GM06990 (cell line): ENCODE measurements at places on chromosomes 6 and 20.

DNA sequence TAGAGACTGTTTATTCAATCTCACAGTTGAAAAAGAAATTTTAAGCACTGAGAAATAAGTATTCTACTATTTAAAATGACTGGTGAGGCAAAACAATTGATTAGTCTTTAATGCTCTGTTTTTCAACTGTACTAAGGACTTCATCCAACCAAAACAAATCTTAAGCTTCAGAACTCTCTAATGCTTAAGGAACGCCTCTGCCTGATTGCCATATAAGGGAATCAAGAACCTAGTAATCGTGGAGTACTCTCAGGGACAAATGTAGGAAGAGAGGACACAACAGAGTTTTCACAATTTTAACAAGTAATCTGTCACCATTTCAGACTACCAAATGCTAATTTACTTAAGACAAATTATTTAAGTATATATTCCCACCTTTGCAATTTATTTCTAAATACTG lies 16.1 kb downstream of the FBXO30 start:
- no peak for DNase-seq

GRCh38 chr6:167956983-167957492 lies 40.4 kb upstream of the KIF25 start:
- DNase-seq: no peak

- DNase-seq: no peak
These were observed 751.5 kb downstream of the EPHA7 start for GRCh38 chr6:92667843-92668242.

DNA sequence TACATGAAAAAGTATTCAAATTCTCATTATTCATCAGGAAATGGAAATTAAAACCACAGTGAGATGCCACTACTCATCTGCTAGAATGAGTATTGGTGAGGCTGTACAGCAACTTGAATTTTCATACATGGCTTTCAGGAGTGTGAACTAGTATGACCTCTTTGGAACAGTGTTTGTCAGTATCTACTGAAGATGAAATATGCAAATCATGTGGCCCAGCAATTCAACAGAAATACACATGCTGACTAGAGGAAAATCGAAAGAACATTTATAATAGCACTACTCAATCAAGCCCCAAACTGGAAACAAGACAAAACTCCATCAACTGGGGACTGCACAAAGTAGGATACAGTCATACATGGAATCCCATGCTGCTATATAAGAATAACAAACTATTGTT lies 102.2 kb downstream of the DCDC2 start:
- DNase-seq: peak; percentile 9

GRCh38 chr20:5127859-5128424 lies 1.1 kb downstream of the CDS2 start:
- DNase-seq: no peak

- DNase-seq: no peak
These were observed 166.8 kb downstream of the DST start for GRCh38 chr6:56475736-56476457.

DNA sequence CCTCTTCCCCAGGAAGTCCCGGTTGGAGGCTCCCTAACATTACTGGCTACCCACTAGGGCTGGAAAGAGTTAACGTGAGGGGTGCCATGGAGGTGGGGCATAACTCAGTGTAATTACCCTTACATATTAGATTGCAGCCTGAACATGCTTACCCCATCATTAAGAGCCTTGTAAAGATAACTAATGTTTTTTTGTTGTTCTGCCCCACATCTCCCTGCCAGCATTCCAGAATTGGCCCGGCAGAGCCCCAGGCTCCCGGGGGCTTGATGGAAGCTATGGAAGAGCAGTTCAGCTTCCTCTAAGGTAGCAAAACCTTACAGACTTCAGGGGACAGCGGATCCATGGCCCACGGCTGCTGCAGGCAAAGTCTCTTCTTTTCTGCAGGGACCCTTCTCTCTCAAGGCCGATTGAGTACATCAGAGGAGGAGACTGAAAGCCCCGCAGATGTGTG lies 166.1 kb upstream of the FOXQ1 start:
- no peak for DNase-seq

DNA sequence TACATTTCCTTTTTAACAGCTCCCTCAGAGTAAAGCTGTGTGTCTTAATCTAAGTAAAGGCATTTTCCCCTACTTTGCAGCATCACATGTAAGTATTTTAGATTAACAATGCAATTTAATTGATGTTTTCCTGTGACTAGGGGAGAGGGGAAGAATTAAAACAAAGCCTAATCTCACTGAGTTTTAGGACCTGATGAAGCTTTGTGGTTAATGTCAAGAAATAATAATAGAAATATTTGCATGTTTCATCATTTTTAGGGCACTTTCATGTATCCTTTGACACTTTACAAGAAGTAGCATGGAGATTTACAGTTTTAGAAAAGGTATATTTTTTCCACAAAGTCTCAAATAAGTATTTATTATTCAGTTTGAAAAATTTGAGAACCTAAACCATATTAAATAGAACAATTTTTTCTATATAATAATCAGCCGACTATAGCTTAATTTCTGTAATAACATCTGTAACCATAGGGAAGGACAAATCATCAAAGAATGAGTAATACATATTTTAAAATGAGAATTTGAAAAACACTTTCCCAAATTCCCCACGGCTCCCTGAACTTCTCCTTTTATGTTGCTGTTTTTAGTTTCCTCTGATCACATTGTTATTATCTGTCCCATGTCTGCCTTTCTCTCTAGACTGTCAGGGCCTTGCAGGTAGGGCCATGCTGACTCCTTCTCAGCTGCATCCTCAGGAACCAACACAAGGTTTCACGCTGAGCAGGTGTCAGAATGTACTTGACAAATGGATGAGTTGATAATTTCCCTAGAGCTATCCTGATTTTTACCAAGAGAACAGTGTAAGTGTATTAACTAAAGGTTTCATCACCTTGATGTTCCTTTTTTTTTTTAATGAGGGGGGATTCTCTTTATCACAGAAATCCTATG lies 338.1 kb downstream of the SYNE1 start:
- no peak for DNase-seq

DNA sequence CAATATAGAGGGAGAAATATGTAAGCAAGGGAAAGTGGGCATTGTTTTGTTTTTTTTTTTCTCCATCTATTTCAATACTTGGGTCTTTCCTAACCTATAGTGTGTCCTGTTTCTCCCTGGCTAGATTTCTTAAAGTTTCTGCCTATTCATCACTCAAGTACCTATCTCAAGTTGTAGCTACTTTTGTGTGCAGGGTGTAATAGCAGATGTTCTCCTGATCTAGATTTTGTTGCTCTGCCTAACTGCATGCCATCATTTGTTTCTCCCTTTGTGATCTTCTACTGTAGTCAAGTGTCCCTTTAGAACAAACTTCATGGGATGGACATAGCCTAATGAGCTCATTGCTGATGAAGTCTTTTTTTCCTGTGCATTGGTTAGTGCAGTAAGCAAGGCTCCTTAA lies 45.8 kb downstream of the TOP1 start:
- DNase-seq: no peak
